SK-N-SH treated with all-trans-retinoic acid at 6 μM for 48 hours (cell line): ENCODE measurements at places on chromosomes 3 and 15.
A peak's percentile ranks its signal among the peaks of the same experiment; 100 is the strongest.

DNA sequence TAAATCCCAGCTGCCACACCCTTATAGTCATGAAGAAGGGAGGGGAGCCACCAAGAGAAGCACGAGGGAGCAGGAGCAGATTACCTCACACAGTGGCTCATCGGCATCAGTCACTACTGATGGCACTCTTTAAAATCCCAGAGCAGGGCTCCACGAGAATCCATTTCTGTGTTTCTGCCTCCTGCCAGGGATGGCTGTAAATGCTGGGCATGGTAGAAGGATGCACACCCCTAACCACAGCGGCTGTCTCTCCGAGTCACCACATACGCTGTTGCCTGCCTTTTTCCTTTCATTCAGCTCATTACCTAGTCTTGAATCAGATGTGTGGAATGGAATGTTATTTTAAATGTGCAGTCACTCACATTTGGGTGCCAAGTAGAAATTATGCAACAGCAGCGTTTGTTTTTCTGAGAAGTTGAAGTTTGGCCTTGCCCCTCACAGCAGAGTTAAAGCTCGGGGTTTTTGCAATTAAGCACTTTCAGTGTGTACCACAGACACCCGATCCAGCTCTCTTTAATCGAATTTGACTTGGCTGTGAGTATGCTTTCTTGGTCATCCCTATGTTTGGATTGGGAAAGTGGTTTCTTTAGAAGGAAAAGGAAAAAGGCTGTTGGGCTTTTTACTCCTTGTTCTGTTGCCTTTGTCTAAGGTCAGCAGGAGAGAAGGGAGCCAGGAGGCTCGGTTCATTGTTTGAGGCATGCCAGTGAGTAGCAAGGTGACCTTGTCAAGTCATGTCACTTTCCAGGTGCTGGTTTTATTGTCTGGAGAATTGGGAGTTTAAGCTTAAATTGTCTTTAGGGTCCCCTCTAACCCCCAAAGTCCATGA is 284.2 kb upstream of the TPM1 start:
- ATAC-seq: peak; percentile 89

DNA sequence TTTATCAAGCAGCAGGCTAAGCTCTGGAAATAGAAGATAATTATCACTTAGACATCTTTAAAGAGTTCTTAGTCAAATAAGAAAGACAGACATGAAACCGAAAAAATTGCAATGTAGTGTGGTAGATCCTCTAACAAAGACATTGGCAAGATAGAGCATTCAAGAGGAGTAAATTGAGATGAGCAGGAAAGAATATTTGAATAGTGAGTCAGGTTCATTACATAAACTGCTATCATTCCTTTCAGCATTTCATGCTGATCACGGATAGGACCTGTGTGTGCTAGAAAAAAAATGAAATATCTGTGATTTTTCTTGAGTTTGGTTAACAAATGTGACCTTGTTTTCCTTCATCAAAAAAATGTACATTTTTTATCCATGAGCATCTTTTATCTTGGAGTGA is 460.9 kb downstream of the OTOL1 start:
- peak; percentile 89 for ATAC-seq

- ATAC-seq: no peak
These were observed 374.5 kb downstream of the IL20RB start for GRCh38 chr3:137332297-137332696.

GRCh38 chr3:126212250-126212619 is 31.8 kb upstream of the ALDH1L1 start:
- no peak for ATAC-seq

- no peak for ATAC-seq
These were observed 319.5 kb downstream of the KCNH8 start for GRCh38 chr3:19467761-19468160.

DNA sequence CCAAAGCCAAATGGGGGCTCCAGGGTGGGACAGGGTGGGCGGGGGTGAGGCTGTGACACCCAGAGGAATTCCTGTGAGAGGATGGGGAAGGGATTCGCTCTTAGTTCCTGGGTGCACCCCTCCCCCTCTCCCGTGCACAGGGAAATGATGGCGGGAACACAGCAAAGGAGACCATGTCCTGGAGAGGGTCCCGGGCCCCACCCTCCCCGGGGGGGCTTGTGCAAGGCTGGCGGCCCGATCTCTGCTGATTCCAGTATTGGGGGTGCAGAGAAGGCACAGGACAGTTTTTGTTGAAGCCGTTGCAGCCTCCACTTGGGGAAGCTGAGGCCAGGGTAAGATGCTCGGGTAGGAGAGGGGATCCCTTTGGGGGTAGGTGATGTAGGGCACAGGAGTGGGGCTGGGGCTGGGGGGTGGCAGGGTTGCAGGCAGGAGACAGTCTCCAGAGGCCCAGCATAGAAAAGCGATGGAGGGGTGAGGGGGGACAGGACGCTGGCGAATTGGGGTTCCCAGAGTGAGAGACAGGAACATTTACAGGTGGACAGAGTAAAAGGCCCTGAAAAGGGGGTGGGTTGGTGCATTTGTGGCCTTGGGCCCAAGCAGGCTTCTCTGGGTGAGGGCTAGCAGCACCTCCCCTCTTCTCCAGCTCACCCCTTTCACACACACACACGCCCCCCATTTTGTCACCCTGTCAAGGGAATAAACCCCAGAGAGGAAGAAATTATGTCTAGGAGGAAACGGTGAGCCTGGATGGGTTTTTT is 38.5 kb downstream of the HMCES start:
- no peak for ATAC-seq

GRCh38 chr3:187025656-187026316 is 95.5 kb downstream of the ST6GAL1 start:
- ATAC-seq: no peak; the same call in 2 of the 3 replicates

DNA sequence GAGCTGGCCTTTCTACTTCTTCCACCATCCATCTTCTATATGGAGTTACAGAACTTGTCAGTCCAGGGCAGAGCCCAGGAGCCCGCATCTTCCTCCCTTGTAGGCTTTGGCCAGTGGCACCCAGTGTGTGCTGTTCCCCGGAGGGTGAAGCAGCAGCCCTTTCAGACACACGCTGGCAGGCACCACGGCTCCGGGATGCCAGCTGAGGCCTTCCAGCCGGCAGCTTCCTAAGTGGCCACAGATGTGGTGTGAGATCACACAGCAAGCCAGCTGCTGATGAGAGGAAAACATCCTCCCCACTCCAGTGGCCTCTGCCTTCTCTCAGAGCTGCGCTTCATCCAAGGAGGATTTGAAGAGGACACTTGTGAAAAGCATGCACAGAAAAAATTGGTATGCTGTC is 24.1 kb downstream of the CRABP1 start:
- ATAC-seq: peak; percentile 7; the same call in 1 of the 3 replicates

GRCh38 chr3:39277893-39278615 is 1.8 kb downstream of the CX3CR1 start:
- ATAC-seq: no peak; the same call in 2 of the 3 replicates

- peak; percentile 58 for ATAC-seq
These were observed 604 bp downstream of the LTK start for GRCh38 chr15:41512940-41513505.

DNA sequence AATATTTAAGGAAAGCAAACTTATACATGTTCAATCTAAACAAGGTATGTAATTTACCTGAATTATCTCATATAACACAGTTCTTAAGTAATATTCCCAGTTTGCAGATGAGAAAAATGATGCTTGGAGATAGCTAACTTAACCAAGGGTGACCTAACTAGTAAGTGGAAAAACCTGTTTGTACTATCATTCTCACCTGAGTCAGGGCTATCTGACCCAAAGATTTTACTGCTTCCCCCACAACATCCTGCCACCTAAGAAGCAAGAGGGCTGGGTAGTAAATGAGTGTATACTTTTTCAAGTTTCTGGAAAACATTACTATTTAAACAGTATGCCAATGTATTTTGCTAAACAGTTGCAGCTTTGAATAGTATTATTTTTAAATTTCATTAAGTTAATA is 10.6 kb downstream of the TP63 start:
- ATAC-seq: no peak

GRCh38 chr3:117788061-117788460 is 1078.5 kb downstream of the TUSC7 start:
- ATAC-seq: peak; percentile 80

- ATAC-seq: no peak
These were observed 24.0 kb downstream of the IGSF10 start for GRCh38 chr3:151436675-151437446.

DNA sequence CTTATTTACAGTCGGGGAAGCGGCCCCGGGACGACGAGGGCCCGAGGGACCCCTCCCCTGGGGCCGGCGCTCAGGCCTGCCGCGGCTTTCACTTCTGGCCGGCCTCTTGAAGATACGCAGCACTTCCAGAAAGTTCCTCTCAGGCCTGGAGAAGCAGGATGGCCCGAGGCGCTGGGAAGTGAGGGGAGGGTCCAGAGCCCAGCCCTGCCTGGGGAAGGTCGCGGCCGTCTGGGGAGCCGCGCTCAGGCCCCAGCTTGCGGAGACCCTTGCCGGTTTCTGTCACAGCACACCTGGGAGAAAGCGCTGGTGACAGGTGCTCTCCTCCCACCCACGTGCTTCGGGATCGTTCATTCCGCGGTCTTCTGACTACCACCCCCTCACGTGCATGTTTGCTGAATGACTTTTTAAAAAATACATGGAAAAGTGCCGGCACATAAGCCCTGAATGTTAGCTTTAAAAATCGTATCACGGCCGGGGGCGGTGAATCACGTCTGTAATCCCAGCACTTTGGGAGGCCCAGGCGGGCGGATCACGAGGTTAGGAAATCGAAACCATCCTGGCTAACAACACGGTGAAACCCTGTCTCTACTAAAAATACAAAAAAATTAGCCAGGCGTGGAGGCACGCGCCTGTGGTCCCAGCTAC is 727 bp upstream of the TM2D3 start:
- peak; percentile 37 for ATAC-seq

- ATAC-seq: no peak
These were observed 97.7 kb upstream of the ATP2B2 start for GRCh38 chr3:10602769-10603768.

DNA sequence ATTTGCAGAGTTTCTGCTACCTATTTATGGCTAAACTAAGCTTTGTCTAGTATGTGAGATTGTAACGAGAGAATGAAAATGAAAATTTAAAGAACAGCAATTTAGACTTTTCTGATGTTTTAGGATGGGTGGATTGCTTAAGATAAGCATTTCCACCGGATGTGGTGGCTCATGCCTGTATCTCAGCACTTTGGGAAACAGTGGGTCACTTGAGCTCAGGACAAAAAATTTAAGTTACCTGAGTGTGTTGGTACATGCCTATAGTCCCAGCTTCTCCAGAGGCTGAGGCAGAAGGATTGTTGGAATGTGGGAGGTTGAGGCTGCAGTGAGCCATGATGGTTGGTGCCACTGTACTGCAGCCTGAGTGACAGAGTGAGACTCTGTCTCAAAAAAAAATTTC is 3.3 kb downstream of the PPP4R2 start:
- no peak for ATAC-seq

- ATAC-seq: no peak
These were observed 106.5 kb downstream of the IQCH start for GRCh38 chr15:67361100-67361499.
